ENCODE measurements at places on chromosomes 6 and 20. TPM values are rescaled to one million over a fixed set of nuclear protein-coding genes. Genes with fewer than 3 reads are reported as not detected.

DNA sequence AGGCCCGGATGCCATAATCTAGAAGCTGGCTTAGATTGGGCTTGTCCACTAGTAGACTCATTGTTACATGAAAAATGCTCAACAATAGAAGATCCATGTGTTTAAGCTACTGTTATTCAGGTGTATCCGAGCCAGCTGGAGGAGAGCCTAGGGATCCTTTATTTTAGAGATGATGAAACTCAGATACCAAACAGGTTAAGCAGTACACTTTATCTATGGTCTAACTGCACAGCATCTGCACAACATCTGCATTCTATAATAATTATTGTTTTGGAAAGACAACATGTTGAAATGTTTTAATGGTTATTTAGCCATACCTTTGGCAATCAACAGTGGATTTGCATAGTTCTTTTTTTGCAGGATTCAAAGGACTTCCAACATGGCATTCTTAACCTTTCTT is 134.1 kb downstream of the RFPL4B start:
- DNase-seq: no peak

GRCh38 chr20:63973636-63974401 is 4.1 kb upstream of the ZNF512B start:
- DNase-seq: peak; percentile 90

Gene SAMD5
- total RNA-seq: 27.9 TPM

GRCh38 chr6:138455746-138456400 is 43.4 kb downstream of the NHSL1 start:
- DNase-seq: no peak

Gene NDUFAF4
- 19.0 TPM for total RNA-seq

DNA sequence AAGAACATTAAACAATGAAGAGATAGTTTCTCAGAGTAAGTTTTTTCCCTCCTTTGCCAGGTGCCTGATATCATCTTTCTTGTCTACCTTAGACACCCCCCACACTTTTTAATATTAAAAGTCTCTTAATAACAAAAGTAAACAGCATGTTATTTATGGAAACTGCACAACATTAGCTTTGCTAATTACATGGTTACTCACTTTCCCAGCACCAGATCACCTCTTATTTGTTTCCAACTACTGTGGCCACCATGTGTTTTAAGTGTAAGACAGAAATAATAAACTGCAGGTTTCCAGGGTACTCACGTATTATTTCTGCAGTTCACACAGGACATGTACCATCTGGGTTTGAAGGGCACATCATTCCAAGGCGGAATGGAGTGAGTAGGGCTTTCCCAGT is 125.0 kb downstream of the TRMT11 start:
- DNase-seq: no peak

DNA sequence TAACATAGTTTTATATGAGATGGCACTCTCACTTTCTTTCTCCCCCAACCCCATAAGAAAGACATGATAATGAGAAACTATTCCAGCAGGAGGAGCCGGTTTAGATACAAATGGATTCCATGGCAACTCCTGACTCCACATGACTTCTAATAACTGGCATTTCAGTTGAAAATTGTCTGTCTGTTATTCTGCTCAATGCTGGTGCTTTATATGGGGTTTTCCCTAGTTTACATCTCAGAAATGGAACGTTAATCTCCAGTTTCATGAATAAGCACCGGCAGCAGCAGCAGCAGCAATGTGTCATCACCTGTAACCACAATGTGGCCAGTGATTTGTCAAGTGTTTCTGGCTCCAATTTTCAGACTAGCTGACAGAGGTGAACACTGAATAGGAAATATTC is 8.0 kb upstream of the SIM1 start:
- no peak for DNase-seq

- DNase-seq: no peak
Measured at GRCh38 chr6:165200178-165200577, 109.2 kb downstream of the C6orf118 start.

- no peak for DNase-seq
Measured at GRCh38 chr6:87742106-87742505, 40.1 kb upstream of the AKIRIN2 start.

GRCh38 chr20:62782893-62783278 is 13.4 kb upstream of the MRGBP start:
- peak; percentile 43 for DNase-seq

Gene CTCFL
- 33.9 TPM for total RNA-seq

Gene SSTR4
- 0.55 TPM for total RNA-seq

Gene ATRN
- 42.7 TPM for total RNA-seq

- DNase-seq: peak; percentile 31
Measured at GRCh38 chr6:143746202-143747119, 68.7 kb downstream of the PHACTR2 start.

DNA sequence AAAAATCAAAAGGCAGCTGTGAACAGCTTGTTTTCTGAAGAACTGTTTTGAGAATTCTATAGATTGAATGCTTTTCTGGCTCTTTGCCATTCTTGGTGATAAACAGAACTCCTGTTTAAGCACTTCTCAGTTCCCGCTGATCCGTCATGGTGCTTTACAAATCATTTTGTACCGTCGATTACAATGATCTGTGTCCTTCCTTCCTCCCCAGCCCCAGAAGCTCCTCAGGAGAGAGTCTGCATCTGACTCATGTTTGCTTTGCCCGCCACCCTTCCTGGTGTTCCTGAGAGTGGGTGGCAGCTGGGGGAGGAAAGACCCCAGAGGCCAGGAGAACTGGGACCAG is 538.6 kb upstream of the MARCKS start:
- no peak for DNase-seq

Gene PTGIS
- total RNA-seq: 13.0 TPM

DNA sequence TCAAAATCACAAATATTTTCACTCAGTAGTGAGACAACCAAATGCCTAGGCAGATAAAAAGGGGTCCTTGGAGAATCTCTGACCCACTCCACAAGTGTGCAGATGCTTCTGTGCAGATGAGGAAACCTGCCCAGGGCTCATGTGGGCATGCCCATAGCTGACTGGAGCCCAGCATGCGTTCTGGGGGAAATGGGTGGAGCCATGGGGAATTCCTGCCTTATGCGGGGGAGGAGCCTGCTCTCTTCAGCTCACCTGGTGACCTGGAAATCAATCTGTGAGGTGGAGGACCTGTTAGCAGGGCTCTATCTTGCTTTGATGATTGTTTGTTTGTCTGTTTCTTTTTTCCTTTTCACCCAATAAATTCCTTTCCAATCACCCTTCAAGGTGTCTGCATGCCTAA is 23.4 kb upstream of the PLN start:
- no peak for DNase-seq

DNA sequence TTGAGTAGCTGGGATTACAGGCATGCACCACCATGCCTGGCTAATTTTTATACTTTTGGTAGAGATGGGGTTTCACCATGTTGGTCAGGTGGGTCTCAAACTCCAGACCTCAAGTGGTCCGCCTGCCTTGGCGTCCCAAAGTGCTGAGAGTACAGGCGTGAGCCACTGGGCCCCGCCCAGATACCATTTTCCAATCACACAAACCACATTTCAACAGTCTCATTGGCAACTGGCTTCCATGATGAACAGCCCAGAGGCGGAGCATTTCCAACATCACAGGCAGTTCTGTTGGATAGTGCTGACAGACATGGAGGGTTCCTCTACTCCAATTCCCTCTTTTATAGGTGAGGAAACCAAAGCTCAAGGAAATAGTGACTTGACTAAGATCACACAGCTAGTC is 43.9 kb upstream of the PLCB4 start:
- DNase-seq: no peak

Gene HDGFL1
- total RNA-seq: 72.5 TPM

DNA sequence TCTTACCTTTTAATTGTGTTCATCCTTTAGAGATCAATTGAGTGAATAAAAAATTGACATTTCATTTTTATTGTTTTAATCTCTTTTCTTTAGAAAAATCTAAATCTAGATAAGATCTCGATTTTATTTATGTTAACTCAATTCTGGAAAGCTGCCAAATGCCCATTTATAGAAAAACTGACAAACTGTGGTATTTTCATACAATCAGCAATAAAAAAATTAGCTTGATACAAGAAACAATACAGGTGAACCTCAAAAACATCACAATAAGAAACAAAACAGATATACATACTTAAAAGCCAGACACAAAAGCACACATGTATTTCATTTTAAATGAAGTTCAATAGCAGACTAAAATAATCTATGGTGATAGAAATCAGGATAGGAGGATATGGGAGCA is 30.0 kb upstream of the ARHGAP18 start:
- DNase-seq: no peak

DNA sequence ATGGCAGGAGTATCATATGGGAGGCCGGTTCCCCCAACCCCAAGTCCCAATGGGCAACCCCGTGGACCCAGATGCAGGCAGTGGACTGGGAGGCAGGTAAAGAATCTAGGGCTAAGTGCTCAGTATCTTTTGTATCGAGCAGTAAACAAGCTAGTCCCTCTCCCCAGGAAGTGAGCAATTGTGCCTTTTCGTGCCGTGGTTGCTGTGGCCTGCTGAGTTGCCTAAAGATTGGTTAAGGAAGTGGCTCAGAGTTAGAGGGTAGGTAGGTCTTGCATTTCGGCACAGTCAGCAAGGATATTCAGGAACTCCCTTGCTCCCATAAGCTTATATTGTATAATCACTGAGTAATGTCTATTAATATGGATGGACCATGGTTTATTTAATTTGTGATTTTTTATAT is 1.3 kb upstream of the DNAH8 start:
- DNase-seq: no peak

Gene FOXQ1
- 1.7 TPM for total RNA-seq

DNA sequence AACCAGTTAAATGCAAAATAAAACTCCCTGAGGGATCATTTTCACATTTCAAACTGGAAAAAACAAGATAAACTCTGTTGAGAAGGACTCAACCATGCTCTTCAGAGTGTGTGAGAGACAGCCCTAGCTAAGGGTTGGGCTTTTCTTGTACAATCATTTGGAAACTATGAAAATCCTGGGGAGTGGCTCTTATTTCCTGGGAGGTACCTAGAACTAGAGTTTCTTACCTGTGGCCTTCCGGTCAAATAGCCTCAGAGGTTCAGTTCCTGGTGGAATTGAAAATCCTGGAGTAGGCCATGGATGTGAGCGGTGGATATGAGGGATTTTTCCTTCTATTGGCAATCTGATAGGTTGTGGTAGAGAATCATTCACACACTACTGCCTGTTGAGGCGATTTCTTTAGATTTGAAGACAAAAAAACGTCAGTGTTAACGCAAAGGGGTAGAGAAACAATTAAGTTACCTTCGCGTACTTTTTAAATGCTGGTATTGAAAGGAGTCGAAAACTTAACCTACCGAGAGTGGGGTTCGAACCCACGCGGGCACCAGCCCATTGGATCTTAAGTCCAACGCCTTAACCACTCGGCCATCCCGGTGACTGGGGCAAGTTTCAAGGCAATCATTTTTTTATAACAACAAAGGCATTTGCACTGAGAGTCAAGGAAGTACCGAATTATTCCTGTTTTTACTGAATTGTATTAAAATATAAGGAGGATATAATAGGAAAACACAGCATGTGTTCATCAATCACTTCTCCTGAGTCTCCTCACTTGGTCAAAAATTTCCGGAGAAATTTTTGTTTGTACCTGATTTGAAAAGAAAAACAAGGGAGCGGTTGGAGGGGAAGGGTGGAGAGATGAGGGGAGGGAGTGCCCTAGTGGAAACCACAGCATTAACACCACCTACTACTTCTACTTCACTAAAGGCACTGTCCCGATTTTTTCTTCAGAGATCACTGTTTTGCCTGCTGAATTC is 191.3 kb downstream of the OR2B2 start:
- DNase-seq: peak; percentile 25

DNA sequence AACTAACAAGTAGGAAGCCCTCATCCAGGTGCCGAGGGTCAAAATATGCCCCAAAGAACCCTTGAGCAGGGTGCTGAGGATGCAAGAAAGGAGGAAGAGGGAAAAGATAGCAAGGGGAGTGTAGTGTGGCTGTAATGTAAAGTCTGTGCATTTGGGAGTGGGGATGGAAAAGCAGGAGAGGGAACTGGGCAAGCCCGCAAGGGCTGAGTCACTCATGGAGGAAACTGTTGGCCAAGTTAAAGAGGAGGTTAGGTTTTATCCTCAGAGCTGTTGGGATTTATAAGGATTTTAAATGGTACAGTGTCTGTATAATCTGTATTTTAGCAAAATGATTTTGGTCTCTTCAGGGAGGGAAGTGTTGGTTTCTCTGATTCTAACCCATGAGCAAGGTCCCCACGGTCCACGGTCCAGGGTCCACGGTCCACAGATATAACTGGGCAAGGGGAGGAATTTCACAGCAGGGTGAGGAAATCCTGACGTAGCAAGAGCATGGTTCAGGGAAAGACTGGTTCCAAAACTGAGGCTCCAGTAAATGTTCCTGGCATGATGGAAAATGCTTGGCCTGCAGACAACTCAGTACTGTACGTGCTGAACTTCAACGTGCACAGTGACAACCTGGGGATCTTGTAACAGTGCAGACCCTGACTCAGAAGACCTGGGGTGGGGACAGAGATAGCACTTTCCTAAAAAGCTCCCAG is 759.8 kb downstream of the PTPRT start:
- no peak for DNase-seq

DNA sequence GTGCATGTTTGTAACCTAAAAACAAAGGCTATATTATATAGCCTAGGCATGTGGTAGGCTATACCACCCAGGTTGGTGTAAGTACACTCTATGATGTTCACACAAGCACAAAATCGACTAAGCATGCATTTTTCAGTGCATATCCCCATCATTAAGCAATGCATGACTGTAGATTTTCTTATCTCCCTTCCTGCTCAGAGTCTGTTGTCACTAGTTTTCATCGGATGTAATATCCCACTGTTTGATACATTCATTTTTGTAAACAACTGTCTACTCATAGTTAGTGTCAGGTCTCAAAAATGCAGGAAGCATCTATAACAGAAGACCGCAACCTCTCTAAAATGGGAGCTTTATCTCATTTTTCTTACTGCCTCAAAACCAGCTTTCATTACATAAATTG is 70.7 kb downstream of the GFRAL start:
- no peak for DNase-seq

GRCh38 chr6:166488076-166488685 is 98.3 kb downstream of the RAMACL start:
- DNase-seq: peak; percentile 67

DNA sequence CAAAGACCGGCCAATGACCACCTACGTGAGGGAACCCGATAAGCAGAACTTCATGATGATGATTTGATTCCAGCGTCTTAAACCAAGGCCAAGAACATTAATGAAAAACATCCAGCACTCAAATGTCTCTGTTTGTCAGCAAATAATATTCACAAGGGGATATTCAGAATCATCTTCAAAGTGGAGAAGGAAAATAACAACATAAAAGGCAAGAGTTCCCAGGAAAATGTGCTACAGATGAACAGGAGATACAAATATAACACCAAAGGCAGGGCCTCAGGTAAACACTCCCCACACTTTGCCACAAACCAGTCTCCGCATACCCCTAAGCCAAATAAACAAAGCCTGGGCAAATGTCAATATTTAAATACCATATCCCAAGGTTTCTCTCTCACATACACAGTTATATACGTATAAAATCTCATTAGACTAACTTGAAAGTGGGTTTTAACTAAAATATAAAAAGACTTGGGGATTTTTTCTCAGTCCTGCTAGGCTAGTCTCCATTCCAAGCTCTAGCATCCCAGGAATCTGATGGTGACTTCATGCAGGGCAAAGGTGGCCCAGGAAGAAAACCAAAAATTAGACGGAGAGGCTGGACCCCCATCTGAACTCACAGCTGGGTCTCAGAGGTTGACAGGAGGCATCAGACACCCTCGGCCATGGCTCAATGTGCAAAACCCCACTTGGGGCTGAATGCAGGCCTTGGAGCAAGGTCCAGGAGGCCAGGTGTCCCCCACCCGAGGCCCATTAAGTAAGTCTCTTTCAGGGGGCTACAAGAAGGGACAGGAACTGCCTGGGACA is 32.1 kb downstream of the TRAM2 start:
- DNase-seq: no peak

GRCh38 chr6:88477413-88477812 is 311.3 kb upstream of the CNR1 start:
- DNase-seq: no peak

Gene TINAG
- not detected for total RNA-seq

All from testis (tissue), 5 donors.